Muscle of arm (tissue), 14 donors: ENCODE measurements at places on chromosomes 11 and 22. TPM values are rescaled to one million over a fixed set of nuclear protein-coding genes. Genes with fewer than 3 reads are reported as not detected.

Gene NAT10
- polyA plus RNA-seq = 30.0 TPM

Gene SMC1B
- polyA plus RNA-seq = 0.05 TPM

Gene OR6M1
- not detected for polyA plus RNA-seq

Gene TCN1
- not detected for polyA plus RNA-seq

Gene ATF4
- polyA plus RNA-seq = 334 TPM

Gene FGF4
- 4.2 TPM for polyA plus RNA-seq

Gene OR51E1
- 1.9 TPM for polyA plus RNA-seq

Gene PATE4
- polyA plus RNA-seq = not detected

Gene TAGLN
- polyA plus RNA-seq = 103 TPM

Gene HOATZ
- not detected for polyA plus RNA-seq

Gene MISFA
- polyA plus RNA-seq = 3.7 TPM

Gene CCDC15
- 2.4 TPM for polyA plus RNA-seq

Gene FIBIN
- 43.0 TPM for polyA plus RNA-seq

DNA sequence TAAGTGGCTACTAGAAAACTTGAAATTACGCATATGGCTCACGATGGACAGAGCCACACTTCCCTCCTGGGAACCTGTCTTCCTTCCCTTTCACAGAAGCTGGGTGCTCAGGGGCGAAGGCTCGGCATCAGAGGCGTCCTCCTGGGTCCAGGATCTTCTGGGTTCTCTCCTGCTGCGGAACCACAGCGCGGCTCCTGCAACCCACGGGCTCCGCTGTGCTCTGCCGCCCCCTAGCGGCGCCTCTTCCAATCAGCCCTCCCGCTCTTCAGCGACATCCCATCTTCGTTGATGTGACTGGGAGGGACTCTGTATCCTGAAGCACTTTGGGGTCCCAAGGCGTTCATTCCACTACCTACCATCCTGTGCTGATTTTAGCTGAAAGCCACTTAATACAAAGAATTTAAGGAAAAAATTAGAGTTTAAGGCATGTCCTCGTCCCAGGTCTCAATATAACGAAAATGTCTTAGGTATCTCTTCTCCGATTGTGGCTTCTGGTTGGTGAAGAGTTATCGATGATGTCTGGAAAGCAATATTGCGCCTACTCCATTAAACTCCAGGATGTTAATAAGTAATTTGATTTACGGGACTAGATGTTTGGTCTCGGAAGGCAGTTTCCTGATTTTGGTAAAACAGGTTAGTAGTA is 14.8 kb upstream of the RPS3 start:
- peak; percentile 78 for DNase-seq

DNA sequence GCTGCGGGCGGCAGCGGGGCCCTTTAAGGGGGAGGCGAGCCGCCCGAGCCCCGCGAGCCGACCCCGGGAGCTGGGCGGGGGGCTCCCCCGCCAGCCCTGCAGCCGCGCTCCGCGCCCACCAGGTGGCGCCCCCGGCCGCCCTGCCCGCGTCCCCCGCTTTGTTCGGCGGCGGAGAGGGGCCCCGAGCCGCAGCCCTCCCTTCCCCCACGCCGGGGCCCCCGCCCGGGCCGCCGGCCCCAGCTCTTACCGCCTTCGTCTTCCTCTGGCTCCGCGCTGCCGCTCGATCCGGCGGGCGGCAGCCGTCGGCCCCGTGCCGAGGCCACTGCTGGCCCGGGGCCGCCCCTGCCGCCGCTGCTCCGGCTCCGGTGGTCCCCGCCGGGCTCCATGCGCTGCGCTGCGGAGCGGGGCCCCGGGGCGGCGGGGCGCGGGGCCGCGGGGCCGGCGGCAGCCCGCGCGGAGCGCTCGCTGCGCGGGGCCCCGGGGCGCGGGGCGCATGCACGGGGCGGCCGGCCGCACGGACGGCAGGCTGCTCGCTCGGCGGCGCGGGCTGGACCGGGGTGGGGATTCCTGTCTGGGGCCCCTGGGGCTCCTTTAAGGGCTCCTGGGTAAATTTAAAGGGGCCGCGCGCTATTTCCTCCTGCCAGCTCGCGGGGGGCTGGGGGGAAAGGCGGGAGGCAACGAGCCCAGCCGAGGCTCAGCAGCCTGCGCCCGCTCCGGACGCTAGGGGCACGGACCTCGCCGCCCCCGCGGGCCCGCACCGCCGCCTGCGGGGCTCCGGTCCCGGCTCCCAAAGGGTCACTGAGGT is at the start of gene ZFTA:
Gene ZFTA, minus strand, starts transcription at position 539 of the 805 bp plus-strand sequence. Its CDS starts 153 bp downstream, at position 386.
- DNase-seq = peak; percentile 56

- no peak for DNase-seq
Observed at GRCh38 chr22:40535642-40536041, 100.9 kb downstream of the MRTFA start.

DNA sequence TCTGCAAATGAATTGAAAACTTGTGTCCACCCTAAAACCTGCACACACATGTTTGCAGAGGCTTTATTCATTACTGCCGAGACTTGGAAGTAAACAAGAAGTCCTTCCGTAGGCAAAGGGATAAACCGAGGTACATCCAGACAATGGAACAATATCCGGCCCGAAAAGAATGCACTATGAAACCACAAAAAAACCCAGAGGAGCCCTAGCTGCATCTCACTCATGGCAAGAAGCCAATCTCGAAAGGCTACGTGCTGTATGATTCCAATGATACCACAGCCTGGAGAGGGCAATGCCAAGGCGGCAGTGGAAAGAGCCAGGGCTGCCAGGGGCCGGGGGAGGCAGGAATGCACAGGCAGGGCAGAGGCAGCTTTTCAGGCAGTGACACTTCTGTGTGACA is 3.2 kb upstream of the MRPL23 start:
- DNase-seq = no peak

DNA sequence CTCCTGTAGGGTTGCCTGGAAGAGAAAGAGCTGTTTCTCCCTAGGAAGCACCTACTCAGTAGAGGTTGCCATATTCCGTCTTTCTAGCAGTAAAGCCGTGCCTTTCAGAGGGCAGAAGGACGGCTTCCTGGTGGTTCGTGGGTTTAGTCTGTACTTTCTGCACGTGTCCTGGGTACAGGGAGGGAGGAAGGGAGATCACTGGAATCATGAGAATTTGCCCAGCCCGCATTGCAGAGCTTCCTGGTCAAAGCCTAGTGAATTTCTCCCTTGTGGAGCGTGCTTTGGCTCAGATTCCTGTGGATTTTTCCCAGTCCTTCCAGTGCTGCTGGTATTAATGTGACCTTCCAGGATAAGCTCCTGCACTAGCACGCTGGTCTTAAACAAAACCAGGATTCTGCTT is 44.9 kb downstream of the GRAMD1B start:
- DNase-seq = no peak

- no peak for DNase-seq
Observed at GRCh38 chr11:80967649-80968048, 1526.8 kb upstream of the TENM4 start.

DNA sequence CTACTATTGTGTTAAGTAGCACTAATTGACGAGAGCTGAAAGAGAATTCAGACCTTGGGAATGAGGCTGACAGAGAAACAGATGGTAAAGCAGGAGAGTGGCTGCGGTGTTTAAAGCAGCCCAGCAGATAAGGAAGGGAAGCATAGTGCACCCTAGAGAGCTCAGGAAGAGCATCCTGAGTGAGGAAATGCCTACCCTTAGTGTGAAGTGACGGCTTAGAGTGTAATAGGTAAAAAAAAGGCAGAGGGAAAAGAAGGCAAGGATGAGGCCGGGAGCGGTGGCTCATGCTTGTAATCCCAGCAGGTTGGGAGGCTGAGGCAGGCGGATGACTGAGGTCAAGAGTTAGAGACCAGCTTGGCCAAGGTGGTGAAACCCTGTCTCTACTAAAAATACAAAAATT is 22.4 kb upstream of the ETS1 start:
- no peak for DNase-seq

GRCh38 chr11:73995731-73996130 is 13.1 kb upstream of the UCP2 start:
- DNase-seq = no peak

- no peak for DNase-seq
Observed at GRCh38 chr11:44580701-44581100, 15.2 kb downstream of the CD82 start.

- no peak for DNase-seq
Observed at GRCh38 chr11:94025690-94026394, 4.7 kb downstream of the HEPHL1 start.

GRCh38 chr11:125192183-125192582 is 27.6 kb downstream of the PKNOX2 start:
- no peak for DNase-seq

GRCh38 chr22:44988671-44989070 is 21.1 kb downstream of the PHF21B start:
- DNase-seq = no peak

- no peak for DNase-seq
Observed at GRCh38 chr11:34468209-34468841, 29.6 kb downstream of the CAT start.
